ENCODE measurements at places on chromosomes 4 and X.

DNA sequence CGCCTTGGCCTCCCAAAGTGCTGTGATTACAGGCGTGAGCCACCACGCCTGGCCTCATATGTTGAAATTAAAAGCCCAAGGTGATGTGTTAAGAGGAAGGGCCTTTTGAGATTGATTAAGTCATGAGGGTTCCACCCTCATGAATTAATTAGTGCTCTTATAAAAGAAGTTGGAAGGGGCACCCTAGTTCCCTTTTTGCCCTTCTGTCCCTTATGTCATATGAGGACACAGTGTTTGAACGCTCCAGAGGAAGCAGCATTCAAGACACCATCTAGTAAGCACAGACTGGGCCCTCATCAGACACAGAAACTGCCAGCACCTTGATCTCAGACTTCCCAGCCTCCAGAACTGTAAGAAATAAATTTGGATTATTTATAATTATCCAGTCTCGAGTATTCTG, 5.1 kb upstream of the APLN start:
- DNase-seq: no peak

GRCh38 chr4:176498617-176499256, 179.0 kb downstream of the SPCS3 start:
- DNase-seq: no peak

DNA sequence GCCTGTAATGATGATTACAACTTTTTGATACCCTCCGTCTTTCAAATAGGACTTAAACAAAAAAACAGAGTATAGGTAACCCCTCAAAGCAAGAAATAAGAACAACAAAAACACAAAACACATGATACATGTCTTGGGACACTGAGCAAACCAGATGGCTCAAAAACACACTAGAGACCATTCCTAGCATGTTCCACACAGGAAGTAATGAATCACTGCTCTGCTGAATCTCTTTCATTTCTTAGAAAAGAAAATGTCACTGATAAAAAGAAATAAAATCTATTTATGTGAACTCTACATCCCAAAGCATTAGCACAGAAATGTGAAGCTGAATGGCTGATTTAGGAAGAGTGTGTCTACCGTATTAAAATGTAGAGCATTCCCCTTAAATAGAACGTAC, 134.5 kb upstream of the IL15 start:
- no peak for DNase-seq

DNA sequence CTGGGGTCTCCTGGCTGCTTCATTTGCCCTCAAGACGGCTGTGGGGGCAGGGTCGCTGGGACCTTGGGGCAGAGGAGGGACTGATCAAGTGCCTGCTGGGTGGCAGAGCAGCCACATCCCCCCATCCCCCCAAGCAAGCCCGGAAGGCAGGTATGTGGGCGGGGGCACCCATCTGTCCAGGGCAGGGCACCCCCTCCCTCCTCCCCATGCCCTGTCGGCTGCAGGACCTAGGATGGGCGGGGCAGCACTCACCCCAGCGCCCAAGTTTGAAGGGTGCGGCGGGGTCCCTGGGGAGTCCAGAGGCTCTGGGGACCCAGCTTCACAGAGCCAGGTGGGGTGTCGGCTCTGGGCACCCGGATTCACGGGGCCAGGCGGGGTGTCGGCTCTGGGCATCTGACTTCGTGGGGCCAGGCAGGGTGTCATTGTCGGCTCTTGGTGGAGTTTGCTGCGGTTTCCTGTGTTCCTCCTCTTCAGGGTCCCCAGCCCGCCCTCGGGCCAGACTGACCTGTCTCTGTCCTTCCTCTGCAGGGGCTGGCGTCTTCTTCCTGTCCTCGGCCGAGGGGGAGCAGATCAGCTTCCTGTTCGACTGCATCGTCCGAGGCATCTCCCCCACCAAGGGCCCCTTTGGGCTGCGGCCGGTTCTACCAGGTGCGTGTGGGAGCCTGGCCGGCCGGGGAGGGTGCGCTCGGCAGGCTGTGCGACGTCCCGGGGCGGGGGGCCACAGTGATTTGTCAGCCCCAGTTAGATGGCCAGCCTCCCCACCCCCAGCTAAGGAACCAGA, 22.1 kb downstream of the DOK7 start:
- DNase-seq: no peak

- DNase-seq: no peak
Observed at GRCh38 chr4:120855307-120856001, 67.1 kb downstream of the PRDM5 start.

DNA sequence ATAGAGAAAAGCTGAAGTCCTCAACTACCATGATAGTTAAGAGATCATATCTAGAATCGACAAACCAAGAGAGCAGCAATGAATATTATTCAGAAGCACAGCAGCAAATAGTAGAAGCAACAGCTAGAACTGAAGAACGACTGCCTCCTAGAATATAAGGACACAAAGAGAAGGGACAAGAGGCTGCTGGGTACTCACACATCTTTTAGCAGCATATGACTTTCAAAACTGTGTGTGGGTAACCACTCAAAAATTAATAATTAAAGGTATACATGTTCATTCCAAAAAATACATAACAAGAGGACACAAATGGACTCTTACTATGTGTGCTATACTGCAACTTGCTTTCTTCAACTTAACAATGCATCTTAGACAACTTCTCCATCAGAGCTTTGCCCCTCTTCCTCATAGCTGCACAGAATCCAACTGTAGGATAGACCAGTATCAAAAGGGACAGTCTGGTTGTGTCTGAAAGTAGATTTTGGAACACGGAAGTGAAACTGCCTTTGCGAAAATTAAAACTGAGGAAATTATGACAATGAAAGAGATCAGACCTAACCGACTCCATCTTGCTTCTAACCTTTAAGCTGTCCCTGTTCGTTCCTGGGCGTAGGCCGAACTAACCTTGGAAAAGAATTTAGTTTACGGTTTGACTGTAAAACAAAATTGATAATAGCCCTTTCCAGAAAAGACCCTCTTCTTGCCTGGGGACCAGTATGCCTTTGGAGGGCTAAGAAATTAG, 125.7 kb downstream of the SH3KBP1 start:
- DNase-seq: no peak

GRCh38 chr4:132417220-132417619, 731.9 kb upstream of the PCDH10 start:
- no peak for DNase-seq

DNA sequence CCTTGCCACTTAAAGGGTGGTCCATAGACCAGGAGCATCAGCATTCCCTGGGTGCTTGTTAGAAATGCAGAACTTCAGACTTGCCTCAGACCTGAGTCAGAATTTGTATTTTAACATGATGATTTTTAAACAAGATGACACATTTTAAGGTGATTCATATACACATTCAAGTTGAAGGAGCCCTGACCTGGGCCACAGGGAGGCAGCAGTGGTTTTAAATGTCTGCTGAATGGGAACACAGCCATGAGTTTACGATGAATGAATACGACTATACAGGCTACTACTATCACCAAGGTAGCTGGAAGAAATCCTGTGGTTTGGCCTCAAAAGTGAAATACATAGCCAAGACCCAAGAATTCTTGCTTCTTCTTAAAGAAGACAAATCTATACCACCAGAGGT, 2.9 kb downstream of the HDAC8 start:
- DNase-seq: no peak

DNA sequence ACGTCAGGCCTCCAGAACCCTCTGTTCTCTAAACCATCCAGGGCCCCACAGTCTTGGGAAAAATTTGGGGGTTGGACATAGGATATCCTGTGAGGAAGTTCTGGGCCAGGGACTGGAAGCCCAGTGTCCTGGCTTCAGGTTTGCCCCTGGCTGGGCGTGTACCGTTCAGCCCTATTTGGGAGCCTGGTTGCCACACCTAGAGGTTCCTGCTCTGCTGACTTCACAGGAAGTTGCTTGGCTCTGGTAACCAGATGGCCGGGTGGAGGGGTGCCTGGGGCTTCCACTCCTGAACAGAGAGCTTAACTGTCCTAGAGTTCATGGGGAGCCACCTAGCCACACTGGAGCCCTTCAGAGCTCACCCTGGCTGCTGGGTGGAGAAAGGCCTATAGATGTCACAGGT, 1.1 kb downstream of the TAFAZZIN start:
- no peak for DNase-seq

GRCh38 chr4:14827111-14827510, 175.2 kb upstream of the CPEB2 start:
- peak; percentile 16 for DNase-seq

DNA sequence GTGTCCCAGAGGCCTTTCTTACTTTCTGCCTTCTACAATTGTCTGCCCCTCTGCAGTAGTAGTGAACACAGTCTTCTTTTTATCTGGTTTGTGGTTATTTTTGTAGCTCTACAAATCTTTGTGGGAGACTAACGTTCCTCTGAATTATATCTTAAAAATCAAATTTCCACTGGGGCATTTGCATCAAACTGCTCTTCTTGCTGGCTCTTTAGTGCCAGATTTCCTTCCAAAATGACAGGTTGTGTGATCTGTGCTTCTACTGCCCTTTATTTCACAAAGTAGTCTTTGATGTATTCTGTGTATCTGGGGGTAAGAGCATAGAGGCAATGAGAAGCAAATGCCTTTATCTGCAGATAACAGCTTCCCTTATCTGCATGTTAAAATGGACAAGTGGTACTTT, 34.5 kb downstream of the TSPAN7 start:
- DNase-seq: no peak

- DNase-seq: no peak
Observed at GRCh38 chr4:183834252-183834651, 70.9 kb upstream of the STOX2 start.

DNA sequence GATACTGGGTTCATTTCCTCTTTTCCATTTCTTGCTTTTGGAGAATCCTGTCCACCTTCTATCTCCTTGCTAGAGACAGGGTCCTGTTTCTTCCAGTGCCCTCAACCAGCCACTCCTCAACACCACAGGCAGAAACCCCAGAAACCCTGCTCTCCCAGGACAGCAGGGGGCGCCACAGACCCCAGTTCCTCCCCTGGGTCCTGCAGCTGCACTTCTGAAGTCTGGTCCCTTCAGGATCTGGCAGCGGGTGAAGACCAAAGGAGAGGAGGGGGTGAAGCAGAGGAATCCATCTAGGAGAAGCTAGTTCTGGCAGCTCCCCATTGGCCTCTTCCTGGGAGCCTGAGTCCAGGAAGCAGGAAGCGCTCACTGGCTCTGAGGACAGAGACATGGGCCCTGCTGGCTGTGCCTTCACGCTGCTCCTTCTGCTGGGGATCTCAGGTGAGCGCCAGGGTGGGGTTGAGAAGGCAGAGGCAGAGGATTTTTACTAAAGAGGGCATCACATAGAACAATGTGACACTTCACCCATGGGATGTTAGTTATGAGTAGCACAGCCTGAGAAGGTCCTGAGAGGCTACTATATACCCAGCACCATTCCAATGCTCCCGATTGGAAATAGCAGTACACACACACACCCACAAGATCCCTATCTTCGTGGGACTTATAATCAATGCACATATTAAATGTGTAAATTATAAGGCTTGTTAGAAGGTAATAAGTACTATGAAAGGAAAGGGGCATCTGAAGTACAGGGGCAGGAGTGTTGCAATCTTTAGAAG, at the start of gene PRSS48:
TSS of gene PRSS48 (plus strand) at position 375 of the 776 bp plus-strand sequence. CDS start at position 387, 12 bp downstream.
- no peak for DNase-seq

Measured in NCI-H446 treated with DMSO at 0.1 percent for 48 hours (cell line).